ENCODE measurements at places on chromosomes 6 and 20.

- no peak for DNase-seq
Observed at GRCh38 chr6:74834967-74835366, 370.9 kb downstream of the COL12A1 start.

DNA sequence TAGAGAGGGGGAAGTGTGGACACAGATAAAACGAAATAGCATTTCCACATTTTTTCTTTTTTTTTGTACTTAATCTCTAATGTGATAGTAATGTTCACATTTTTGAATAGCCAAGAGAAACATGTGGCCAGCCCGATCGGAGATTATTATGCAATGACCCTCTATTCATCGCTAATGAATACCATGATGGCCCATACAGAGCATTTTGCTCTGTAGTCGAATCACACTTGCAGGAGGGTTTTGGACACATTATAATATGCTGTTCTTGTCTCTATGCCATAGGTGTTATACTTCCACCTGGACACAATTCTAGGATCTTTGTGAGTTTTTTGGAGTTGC is 60.1 kb downstream of the MTHFD1L start:
- DNase-seq, result no peak

- no peak for DNase-seq
Observed at GRCh38 chr20:4164246-4164645, 148.9 kb upstream of the RNF24 start.

GRCh38 chr6:105926318-105926717 is 159.8 kb upstream of the PRDM1 start:
- DNase-seq, result peak; percentile 1

GRCh38 chr20:53668992-53669391 is 75.4 kb upstream of the ZNF217 start:
- no peak for DNase-seq

- DNase-seq, result no peak
Observed at GRCh38 chr20:57620999-57621398, 773 bp upstream of the ZBP1 start.

DNA sequence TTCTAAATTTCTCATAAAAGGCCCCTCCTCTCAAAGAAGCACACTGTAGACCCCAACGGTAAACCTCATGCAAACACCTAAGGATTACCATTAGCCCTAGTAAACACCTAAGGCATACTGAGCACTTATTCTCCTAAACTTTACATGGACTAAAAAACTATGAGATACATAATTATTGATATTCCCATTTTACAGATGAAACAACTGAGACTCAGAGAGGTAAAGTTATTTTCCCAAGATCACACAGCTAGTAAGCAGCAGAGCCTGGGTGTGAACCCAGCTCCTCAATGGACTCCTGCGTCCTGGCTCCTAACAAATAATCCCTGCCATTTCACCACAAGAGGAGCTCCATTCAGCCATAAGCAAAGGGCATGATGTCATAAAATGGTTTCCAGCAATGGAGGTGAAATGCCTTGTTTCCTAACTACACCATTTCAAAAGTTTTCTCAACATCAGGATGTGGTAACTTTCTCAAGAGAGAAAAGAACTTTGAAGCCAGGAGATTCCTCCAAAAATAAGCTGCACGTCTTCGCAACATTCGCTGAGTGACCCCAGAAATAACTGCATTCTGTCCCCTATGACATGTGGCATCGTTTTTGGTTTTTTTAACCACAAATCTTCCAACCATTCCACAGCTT is 4.1 kb downstream of the ATP9A start:
- DNase-seq, result no peak

GRCh38 chr6:20559924-20560551 is 25.8 kb downstream of the CDKAL1 start:
- no peak for DNase-seq

GRCh38 chr6:13965582-13966127 is 40.9 kb downstream of the RNF182 start:
- no peak for DNase-seq

DNA sequence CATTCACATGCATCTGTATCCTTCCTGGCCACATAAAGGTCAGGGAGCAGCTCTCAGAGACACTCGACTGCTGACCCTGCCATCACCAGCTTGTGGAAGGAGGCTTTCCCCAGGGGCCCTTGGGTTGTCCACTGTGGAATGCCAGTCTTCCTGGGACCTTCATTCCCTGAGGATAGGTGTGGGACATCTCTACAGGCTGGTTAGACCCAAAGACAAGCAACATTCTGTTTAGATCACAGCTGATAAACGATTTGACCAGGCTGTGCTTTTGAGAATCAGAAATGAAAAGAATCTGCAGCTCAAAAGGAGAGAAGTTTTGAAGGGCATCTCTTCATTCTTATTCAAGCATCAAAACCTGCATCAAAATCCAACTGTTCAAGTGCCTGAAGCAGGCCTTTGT is 18.2 kb upstream of the SH3BGRL2 start:
- DNase-seq, result no peak

DNA sequence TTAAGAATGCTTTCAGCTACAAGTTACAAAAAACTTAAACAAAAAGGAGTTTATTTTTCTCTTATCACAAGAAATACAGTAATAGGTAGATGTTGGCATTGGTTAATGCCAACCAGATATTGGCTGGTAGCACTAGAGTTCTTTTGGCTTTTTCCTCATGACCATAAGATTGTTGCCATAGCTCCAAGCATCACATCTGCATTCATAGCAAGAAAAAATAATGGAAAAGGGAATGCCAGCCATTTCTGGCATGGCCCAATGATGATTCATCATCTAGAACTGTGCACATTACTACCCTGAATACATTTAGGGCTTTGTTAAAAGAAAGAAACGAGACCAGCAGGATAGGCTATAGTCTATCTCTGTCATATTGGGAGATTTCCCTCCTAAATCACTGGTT is 20.8 kb upstream of the SIRT5 start:
- no peak for DNase-seq

- no peak for DNase-seq
Observed at GRCh38 chr6:31740397-31741223, 805 bp downstream of the MSH5 start.

DNA sequence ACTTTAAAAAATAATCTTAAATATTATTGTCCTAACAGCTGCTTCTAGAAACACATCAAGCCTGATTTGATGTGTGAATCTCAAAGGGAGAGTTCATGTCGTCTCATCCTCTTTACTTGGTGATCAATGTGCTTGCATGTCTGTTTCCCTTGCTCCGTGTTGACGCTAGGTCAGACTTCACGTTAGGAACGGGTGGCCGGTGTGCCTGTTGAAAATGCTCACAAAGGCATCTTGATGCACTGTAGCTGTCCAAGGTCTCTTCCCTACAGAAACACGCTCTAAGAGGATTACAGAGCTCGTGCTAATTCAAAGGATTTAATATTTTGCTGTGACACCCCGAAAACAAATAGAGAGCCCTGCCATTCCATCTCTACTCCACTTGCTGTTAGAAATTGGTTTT is 84.6 kb downstream of the ID4 start:
- no peak for DNase-seq

DNA sequence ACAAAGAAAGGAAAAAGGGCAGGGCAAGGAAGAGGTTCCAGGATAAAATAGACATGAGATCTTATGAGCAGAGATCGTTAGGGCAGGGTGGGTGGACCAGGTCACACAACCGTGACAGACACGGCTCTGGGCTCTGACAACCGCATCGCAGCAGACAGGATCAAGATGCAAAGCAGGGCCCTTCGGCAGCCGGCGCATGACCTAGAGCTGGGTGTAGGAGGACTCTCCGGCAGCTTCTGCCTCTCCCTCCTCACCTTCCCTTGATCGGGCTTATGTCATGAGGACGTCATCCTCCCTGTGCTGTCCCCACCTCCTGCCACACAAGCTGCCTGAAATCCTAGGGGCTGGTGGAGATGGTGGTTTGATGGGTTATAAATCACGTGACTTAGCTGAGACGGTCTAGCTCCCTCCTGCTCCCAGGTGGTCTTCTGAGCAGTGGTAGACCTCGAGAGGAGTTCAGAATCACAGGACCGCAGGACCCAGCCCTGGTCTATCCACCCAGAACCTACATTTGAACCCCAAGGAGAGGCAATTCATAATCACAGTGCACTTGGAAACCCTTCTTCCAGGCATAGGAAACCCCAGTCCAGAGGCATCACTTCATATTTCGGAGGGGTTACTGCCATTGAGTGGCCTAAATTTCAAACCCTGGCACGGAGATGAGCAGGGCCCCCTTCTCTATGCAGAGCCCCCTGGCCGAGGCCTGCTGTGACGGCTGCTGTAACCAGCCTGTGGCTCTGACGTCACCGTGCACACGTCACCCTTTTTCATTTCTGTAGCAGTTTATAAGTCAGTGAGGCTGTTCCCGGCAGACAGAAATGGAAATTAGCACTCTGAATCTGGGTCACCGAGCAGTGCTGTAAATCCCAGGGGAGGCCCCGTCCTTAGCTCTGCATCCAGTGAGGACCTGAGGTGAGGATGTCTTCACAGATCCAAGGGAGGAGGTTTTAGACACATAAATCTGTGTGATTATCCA is 8.7 kb upstream of the CCR6 start:
- DNase-seq, result no peak

- no peak for DNase-seq
Observed at GRCh38 chr6:146434732-146435390, 108.8 kb upstream of the RAB32 start.

DNA sequence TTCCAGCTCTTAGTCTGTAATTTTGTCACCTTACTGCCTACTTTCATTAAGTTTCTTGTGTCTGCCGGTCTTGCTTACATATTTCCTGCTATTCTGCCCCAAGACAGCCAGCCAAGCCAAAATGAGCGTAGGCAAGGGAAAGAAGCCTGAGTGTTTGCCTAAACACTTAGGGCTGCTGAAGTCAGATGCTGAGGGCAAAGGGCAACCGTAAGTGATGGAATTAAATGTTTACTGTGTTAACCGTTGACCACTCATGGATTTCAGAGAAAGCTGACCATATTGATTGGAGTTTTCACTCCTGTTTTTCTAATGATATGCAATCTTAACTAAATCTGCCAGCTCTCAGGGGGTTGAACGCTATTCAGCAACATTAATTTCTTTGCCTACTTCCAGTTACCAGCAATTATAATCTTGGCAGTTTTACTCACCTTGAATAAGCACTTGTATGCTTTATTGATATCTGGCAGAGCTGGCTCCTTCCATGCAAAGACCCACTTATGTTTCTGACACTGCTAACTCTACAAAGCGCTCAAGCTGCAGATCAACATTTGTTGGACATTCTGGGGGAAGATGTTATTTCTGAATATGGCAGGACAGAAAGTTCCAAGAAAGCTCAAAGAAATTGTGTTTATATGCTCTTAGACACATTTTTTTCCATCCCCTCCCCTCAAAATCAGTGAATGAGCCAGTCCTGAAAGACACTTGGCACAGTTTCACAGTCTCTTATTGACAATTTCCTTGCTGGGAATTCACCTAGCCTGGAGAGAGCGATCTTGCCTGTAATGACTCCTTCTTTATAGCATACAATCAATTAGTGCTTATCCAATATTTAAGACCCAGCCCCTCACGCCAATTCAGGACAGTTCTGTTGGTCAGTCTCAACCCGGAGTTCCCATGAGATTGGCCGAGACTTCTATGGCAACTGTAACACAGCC is 183.8 kb downstream of the PLCB1 start:
- no peak for DNase-seq

DNA sequence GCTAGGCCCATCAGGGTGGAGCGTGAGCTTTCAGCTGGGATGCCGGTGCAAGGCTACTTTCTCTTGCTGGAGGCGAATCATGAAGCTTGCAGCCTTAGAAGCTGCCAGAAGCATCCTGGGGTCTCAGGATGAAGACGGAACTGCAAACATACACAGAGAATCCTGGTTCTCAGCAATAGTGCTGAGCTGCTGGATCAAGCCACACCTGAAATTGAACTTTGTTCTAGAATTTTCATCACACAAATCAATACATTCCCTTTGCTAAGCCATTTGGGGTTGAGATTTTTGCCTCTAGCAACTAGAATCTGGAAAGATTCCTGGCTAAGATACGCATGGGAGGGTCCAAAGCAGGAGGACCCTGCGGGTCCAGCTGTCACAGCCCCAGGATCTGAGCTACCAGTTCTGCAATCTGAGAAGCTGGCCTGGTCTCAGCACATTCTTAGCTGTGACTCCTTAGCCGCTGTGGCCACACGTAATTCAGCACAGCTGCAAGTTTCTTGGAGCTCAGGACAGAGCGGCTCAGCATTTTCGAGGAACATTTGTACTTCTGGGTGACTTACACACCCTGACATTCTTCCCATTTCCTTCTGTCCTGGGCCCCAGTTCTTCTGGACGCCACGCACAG is 6.6 kb upstream of the ARFGAP1 start:
- no peak for DNase-seq

- DNase-seq, result no peak
Observed at GRCh38 chr6:161407115-161407514, 133.3 kb upstream of the AGPAT4 start.

GRCh38 chr6:79158856-79159516 is 75.5 kb downstream of the HMGN3 start:
- DNase-seq, result no peak

- DNase-seq, result no peak
Observed at GRCh38 chr6:109877028-109878004, 100.8 kb upstream of the GPR6 start.

- no peak for DNase-seq
Observed at GRCh38 chr20:58652606-58653294, 1.7 kb downstream of the STX16 start.

- no peak for DNase-seq
Observed at GRCh38 chr20:57746832-57747404, 37.1 kb upstream of the PMEPA1 start.

DNA sequence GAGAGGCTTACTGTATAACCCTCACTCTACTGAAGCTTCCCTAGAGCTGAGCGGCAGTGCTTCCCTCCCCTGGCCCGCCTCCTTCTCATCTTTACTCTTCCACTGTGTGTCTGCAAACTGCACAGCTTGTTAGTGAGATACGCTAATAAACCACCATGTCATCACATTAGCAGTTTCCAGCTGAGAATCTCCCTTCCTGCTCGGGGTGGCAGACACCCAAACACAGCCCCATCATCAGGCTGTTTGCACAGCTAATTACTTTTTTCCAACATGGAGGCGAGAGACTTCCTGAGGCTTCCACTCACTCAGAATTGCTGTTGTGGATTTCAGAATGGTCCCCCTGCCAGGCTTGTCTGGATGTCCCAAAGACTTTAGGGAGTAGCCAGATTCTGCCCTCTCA is 444.9 kb upstream of the SULF2 start:
- DNase-seq, result no peak

DNA sequence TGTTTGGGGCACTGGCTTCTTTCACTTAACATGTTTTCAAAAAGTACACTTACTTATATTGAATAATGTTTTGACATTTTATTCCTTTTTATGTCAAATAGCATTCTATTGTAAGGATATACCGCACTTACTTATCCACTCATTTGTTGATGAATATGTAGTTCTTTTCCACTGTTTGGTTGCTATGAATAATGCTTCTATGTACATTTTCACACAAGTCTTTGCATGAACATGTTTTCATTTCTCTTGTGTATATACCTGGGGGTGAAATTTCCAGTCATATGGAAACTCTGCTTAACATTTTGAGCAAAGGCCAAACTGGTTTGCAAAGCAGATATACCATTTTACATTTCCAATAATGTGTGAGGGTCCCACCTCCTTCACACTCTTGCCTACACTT is 202.3 kb upstream of the GGTLC1 start:
- no peak for DNase-seq
